ENCODE measurements at places on chromosomes 7 and 10.

GRCh38 chr10:129165770-129166169, 301.3 kb upstream of the MGMT start:
- DNase-seq: no peak

GRCh38 chr10:44249490-44249889, 135.4 kb downstream of the CXCL12 start:
- no peak for DNase-seq

DNA sequence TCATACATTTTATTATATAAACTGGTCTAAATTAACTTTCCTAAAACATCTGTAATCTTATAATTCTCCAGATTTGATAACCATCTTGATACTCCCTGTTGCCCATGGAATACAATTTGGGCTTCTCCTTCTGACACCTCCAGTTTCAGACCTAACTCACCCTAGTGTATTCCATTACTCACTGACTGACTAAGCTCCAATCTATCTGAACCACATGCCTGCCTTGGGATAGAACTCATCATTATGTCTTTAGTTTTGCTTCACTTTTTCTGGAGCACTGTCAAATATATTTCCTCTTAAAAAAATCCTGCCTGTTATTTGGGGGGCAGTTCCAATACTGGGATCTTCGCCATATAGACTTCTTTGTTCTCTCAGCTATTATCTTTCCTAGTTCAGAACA, 4.9 kb upstream of the FOXP2 start:
- no peak for DNase-seq

DNA sequence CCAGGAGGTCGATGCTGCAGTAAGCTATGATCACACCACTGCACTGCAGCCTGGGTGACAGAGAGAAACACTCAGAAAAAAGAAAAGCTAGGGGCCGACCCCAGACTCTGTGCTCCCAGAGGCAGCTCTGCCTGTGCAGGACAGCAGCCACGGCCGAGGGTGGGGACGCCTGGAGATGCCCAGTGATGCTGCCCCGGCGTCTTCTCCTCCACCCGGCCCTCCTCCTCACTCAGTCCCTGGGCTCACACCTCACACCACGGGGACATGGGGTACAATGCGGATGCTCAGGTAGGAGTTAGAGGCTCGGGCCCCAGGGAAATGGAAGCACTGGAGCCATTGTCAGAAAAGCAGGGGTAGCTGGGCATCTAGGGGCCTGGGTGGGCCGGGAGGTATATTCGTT, 46.3 kb upstream of the ELFN1 start:
- no peak for DNase-seq

DNA sequence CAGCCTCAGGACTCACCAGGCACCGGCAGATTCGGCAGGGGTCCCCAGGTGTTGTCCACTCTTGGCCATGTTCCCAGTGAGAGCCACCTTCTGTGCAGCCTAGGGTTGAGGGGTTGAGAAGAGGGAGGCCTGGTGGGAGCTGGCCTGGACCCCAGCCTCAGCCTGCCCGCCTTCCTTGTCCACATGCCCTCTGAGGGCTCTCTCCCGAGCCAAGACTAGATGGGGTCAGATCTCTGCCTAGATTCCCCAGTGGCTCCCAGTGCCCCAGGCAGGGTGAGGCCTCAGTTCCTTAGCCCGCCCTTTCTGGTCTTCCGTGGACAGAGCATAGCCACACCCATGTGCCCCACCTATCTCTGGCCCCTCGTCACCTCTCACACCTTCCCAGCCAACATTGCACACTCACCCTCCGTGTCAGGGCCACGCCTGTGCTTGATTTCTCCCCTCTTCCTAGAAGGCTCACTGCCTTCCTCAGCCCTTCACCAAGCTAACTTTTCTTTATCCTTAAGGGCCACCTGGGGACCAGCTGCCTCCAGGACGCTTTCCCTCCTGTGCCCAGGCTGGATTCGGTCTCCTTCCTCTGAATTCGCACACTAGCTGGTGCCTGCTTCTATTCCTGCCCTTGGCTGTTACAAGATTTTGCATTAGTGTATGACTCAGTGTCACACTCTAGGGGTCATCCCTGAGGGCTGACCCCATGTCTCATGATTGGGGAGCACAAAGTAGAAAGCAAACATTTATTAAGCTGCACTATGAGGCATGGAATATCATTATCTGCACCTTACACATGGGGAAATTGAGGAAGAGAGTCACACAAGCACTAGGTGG, 7.5 kb downstream of the KCP start:
- no peak for DNase-seq

DNA sequence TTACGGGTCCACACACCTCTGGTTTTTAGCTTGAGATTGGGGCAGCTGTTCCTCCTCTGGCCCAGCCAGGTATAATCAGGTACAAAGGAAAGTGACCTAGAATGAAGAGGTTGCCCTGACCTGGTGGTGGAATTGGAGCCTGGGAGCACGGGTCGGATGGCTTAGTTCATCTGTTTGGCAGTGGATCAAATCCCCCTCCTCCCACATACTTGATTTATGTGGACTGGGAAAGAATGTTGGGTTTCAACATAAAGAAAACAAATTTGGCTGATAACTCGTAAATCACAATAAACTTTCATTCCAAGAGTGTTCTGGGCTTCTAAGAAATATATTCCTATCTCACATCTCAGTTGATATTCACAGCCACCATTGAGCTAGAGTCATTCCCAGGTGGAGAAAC, 186.8 kb downstream of the CUX1 start:
- DNase-seq: no peak

- DNase-seq: no peak
Measured at GRCh38 chr10:131816941-131817700, 83.7 kb upstream of the PPP2R2D start.

DNA sequence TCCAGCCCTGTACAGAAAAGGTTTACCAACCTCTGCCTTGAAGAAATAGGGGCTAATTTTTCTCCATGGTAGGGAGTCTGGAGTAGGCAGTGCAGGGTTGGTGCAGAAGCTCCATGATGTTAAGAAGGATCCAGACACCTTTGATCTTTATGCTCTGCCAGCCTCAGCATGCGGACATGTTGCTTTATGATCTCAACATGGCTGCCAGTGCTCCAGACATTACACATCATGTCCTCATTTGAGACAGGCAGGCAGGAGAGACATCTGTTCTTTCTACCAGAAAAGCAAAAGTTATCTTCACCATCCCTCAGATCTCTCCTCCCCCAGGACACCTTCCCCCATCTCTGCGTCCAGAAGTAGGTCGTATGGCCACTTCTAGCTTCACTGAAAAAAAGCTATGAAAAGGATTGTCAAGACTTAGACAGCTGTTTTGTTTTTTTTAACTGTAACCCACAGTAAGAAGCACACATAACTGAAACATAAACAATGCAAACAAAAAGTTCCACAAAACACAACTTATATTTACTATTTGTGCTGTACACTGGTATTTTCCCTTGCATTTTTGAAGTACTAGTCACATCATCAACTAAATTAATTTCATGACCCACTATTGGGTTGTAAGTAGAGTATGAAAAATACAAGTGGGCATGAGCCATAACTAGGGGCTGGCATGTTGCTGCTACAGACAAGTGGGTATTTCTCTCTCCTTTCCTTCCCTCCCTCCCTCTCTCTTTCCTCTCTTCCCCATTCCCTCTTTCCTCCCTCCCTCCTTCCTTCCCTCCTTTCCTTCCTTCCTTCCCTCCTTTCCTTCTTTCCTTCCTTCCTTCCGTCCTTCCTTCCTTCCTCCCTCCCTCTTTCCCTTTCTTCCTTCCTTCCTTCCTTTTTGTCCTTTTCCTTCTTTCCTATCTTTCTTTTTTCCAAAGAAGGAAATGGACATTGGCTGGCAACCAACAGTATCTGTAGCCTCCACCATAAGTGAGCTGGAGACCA, 2.6 kb upstream of the RASSF4 start:
- no peak for DNase-seq

- DNase-seq: no peak
Measured at GRCh38 chr7:139733751-139734150, 44.0 kb downstream of the HIPK2 start.

DNA sequence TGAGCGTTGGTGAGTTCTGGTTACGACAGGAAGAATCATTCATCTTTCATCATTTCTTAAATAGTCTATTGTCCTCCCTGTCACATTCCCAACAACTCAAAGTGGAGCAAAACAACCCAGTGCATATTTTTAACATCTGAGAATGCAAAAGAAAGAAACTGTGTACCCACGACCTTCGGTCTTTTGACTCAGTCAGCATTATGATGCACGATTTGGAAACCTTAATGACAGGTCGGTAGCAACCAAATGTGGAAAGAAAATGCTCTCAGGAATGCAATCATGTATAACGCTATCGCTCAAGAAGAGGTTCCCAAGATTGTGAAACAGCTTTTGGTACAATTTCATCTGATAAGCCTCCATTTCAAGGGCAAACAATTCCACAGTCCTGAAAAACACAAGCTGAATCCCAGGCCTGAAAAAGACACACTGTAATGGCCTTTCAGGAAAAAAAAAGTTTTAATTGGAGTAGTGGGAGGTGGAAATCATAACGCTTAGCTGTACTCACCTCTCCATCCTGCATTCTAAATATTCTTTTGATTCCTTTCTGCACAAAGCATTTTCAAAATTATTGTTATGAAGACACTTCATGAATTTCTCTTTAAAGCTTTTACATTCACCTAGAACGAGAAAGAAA, 2.6 kb downstream of the COX19 start:
- no peak for DNase-seq

DNA sequence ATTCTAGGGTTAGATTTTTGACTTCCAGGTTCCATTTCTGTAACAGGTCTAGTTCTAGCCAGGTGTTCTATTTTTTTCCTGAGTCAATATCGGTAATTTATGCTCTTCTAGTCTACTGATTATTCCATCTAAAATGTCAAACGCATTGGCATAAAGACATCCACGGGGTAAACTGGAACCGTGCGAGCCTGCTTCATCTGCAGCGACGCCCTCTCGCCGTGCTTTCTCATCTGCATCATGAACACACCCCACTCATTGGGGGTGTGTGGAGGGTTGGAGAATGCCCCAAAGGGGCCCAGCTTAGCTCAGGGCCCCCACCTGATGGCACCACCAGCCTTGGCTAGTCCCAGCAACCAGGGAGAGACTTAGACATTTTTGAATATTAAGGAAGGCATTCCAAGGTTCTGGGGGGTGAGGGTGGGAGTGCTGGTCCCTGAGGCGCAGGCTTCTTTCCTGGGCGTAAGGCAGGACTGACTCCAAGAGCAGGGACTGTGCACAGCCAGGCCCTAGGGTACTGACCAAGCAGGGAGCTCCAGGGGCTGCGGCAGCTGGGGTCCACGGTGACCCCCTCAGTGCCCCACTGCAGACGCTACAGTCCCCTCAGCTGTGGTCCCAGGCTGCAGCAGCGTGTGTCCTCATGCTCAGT, 12.9 kb upstream of the CRYGN start:
- no peak for DNase-seq

GRCh38 chr7:25716421-25716820, 435.6 kb upstream of the NFE2L3 start:
- no peak for DNase-seq

DNA sequence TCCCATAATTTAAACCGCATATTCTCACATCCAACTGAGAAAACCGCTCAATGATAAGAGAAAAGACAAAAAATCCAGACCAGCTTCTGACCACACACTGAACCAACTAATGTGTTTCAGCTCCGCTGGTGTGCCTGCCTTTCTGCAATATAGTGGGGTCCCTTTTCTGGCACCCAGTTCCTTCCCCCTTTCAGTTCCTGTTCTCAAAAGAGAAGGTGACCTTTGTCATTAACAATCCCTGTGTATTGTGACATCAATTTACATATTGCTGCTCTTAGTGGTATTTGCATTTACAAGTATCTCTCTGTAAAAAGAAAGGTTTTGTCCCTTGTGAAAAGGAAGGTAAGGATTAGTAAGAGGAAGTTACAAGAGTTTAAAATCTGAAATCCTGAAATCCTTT, 1.4 kb downstream of the PPP1R17 start:
- DNase-seq: no peak

DNA sequence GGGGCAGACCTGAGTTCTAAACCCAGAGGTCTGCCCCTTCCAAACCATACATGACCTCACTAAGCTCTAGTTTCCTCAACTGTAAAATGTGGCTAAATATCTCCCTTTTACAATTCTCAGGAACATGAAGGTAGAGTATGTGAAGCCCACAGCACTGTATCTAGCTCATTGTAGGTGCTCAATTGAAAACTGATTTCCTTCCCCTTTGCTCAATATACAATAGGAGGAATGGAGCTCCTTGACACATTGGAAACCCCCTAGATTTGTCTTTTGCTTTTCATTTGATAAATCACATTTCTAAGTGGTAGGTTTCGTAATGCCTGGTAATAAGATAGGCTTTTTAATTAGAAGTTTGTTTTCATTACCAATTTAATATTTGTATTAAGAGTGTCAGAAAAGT, 153.3 kb downstream of the ARID5B start:
- no peak for DNase-seq

GRCh38 chr7:40546616-40547501, 412.1 kb downstream of the SUGCT start:
- DNase-seq: no peak

GRCh38 chr10:111072232-111072631, 4.6 kb upstream of the ADRA2A start:
- DNase-seq: no peak

- no peak for DNase-seq
Measured at GRCh38 chr10:306007-306674, 170.9 kb downstream of the ZMYND11 start.

DNA sequence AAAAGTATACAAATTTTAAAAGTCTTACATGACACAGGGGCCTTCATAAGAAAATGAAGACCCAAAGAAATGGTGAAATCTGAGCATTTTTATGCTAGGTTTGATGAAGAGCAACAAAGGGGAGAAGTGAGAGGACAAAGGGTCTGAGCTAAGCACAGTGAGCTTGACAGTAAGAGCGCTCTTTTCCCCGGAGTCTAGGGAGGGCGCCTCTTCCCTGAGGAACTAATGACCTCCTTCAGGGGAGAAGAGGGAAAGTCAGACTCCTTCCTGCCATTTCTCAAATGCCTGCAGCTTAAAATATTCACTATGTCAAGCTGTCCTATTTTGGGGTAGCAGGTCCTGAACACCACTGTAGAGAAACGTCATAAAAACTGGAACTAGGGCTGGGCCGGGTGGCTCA, 18.1 kb upstream of the PAXIP1 start:
- DNase-seq: peak; percentile 18

DNA sequence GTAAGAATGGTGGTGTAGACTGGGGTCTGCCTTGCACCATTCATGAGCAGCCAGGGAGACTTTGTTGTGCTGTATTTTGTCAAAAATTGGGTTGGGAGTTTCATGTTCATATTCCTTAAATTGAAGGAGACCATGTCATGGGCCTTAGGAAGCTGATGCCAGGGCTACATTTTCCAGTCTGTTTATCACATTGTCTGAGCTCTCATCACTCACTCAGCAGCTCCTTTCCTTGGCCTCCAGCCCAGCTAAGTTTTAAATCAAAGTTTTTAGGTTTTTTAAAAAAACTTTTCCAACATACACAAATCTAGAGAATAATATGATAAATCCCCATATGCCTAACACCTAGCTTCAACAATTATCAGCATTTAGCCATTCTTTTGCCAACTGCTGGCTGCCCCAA, 12.6 kb upstream of the FAM13C start:
- no peak for DNase-seq

Measured in iPS-NIHi11 (cell line).